ENCODE measurements at places on chromosomes 11 and 22.

DNA sequence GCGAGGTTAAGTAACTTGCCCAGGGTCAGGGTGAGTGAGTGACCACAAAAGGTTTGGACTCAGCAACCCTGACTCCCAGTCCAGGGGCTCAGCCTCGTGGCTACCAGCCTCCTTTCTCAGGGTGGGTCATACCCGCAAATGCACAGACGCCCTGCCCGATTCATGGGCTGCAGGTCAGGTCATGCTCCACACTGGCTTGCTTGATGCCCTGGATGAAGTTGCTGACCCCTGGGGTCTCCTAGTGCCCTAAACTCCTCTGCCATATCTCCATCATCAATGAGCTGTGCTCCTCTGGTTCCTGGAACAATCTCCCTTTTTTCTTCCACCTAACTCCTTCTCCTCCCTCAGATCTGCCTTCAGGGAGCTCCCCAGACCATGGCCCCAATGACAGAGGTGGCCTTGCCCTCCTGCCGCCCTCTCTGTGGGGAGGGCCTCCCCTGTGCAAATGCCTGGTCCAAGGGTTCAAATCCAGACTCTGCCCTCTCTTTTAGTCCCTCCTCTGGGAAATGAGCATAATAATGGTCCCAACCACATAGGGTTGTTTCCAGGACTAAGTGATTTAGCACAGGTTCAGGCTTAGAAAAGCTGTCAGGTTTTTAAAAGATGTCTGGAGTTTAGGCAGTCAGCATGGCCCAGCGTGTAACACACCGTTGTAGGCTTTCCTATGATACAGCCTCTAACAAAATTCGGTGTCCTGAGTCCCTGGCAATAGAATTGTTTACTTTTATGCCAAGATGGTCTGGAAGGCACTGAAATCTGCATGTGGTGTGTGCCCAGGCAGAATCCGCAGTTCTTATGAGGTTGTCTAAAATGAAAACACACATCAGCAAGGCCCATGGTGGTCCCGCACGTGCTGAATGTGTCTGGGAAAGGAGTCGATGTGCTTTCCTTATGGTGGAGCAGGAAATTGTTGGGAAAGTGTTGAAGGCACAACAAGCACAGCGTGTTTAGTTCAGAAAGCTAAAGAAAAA is 63.6 kb downstream of the CD82 start:
- no peak for DNase-seq

GRCh38 chr11:15229069-15229468 is 114.3 kb downstream of the INSC start:
- no peak for DNase-seq

GRCh38 chr11:59899532-59899931 is 20.9 kb downstream of the OOSP3 start:
- no peak for DNase-seq

GRCh38 chr11:14106303-14107049 is 144.0 kb downstream of the SPON1 start:
- DNase-seq: no peak

DNA sequence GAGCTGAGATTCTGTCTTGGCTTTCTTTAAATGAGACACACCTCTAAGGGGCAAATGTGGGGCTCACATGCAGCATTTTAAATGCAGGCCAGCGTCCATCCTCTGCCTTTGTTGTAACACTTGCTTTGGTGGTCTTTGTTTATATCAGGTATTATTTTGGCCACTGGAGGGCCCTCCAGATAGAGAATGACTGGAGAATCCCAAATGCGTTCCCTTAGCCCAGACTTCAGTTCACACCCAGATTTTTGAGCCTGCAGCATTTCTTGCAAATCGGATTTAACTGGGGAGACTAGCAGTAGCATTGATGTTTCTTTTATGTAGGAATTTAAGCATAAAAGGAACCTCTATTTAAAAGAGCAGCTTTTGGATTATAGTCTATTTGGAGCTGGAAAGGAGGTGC is 200.2 kb upstream of the SORL1-AS1 start:
- DNase-seq: no peak

GRCh38 chr11:107018219-107018901 is at the start of gene GUCY1A2:
Gene GUCY1A2, minus strand, starts transcription at chr11:107018476. Its CDS starts 421 bp downstream, at chr11:107018055.
- DNase-seq: no peak

DNA sequence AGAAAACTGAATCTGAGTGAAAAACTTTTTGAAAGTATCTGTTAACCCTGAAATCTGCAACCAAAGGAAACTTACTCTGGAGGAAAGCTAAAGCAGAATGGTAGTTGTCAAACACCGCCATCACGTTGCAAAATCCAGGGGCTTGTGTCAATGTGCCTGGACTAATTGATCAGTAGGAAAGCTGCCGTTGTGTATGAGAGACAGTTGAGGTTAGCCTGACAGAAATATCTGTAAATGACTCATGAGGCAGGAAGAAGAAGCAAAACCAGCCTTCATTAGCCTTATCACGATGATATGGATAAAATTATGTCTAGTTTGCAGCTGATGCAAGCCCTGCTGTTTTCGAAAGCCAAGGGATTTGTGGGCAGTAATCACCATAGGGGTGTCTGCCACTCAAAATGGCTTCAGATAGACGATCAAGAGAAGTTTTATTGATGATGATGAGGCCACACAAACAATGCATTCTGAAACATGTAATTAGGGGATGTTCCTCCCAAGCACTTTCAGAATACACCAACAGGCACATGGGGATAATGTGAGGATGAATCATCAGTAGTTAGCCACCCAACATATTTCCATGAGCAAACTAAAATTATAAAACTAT is 8.9 kb downstream of the SCGB1A1 start:
- DNase-seq: peak; percentile 55

DNA sequence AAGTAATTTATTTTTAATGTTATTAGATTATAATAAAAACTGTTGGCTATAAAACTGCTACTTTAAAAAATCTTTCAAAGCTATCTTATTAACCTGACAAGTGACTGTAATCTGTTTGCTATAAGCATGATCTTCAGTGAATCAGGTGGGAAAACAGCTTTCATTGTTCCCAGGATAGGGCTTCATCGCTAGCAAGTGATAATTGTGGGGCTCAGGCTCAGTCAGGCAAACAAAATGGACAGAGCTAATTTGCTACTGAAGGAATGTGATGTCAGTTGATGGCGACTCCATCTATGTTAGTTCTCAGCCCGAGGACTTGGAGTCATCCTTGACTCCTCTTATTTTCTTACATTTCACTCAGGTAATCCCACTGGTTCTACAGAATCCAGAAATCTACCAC is 125.0 kb downstream of the RASSF10 start:
- DNase-seq: no peak

- no peak for DNase-seq
Measured at GRCh38 chr22:20986365-20986764, 4.3 kb downstream of the LZTR1 start.

GRCh38 chr11:5767056-5767455 is 13.0 kb downstream of the OR52N4 start:
- DNase-seq: peak; percentile 6

DNA sequence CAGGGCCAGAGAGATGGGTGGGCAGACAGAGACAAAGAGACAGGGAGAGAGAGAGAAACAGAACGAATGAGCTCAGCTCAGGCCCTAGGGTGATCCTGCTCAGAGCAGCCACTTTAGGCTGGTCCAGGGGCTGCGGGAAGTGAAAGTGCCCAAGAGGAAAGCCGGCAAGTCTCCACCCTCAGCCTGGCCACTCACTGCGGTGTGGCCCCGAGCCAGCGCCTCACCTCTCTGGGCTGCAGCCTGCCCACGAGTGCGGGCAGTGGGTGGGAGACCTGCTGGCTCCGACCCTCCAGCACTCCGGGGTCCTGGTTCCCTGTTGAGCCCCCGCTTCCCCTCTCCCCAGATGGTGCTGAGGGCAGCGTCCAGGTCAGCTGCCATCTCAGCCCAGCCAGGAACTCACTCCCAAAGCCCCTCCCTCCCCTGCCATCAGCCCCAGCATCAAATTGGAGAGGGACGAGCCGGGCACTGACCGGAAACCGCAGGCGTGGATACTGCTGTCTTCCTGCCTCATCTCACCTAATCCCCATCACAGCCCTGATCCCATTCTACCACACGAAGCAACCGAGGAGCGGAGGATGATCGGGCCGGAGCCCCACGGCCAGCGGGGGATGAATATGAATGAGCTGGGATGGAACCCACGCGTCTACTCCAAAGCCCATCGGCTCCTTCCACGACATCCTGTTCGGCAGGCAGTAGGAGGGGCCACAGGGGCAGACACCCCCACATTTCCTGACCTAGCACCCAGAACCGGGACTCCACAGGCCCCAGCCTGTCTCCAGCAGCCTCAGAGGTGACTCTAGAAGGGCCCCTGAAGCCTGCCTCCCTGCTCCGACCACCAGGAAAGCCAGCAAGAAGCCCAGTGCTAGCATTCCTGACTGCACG is 16.9 kb downstream of the ELFN2 start:
- peak; percentile 13 for DNase-seq

- no peak for DNase-seq
Measured at GRCh38 chr11:42337786-42338455, 878.5 kb upstream of the LRRC4C start.

DNA sequence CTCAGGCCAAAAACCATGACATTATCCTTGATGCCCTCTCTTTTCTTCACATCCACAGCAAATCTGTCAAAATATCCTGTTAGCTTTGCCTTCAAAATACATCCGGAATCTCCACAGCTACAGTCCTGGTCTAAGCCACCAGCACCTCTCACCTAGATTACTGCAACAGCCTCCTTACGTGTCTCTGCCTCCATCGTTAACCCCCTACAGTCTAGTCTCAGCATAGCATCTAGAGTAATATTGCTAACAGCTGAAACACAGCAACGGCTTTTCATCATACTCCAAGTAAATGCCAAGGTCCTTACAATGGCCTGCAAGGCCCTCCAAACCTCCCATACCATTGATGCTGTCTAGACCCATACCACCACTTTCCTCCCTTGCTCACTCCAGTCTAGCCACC is 4.4 kb downstream of the TSG101 start:
- no peak for DNase-seq

DNA sequence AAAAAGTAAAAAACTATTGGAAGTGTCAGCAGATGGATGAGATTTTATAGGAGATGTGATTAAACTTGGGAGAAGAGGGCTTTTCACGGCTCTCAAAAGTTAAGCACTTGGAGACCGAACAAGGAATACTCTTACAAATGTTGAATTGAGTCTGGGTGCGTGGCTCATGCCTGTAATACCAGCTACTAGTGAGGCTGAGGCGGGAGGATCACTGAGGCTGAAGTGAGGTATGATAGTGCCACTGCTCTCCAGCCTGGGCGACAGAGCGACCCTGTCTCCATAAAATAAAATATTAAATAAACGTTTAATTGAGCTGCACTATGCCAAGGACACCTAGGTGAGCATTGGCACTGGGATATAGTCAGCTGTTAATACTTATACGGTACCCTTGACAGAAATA is 1.9 kb downstream of the CEP57 start:
- DNase-seq: no peak

DNA sequence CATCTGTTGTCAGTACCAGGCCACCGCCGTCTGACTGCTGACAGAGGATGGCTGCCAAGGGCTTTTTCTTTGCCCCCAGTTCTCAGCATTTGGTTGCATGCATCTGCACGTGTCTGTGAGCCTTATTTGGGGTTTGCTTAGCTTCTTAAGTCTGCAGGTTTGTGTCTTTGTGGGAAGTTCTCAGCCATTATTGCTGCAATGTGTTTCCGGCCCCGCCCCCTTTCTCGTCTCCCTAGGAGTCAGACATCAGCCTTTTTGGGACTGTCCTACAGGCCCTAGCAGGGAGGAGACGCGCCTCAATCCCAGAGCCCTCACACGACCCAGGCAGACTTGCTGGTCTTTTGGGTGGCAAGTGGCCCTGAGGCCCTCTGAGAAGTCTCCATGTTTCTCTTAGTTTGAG is 8.0 kb downstream of the MOB2 start:
- DNase-seq: no peak

- no peak for DNase-seq
Measured at GRCh38 chr11:43580735-43581369, 99.7 kb upstream of the HSD17B12 start.

DNA sequence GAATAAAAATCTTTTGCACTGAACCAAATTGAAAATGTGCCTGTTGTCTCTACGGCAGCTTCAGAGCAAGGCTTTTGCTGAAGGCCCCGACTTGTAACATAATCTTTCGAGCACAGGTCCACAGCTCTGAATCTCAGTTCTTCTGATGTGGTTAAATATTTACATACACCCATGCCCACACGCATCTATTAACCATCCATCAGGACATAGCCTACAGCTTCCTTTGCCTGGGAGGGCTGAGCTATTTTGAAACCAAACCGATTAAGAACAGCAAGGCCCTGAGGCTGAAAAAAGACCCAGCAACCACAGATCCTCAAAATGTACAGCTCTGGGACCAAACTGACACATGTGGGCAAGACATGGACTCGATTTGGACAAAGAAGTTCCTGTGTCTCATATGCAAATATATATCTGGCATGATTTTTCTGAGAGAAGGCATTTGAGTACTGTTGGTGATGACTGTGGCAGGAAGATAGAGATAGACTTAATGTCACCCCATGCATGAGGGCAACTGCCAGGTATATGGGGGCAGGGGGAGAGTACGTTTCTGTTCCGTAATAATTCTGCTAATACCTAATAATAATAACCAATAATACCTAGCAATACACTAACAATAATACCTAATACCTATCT is 322.7 kb upstream of the PLET1 start:
- peak; percentile 88 for DNase-seq

DNA sequence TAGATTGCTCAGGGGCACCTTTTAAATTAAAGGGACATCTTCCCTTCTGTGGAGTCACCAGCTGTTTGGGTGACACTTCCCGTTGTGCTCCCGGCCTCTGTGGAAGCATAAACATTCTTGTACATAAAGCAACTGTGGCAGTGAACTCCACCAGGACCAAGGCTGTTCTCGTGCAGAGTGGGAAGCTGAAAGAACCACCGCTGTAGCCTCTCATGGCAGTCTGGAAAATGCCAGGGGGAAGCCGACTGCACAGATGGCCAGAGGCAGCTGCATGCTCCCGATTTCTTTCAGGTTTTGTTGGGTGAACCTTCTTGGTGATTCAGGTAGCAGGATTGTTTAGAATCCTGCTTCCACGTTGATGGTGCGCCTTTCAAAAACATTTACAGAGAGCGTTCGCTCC is 10.3 kb downstream of the UBASH3B start:
- DNase-seq: no peak

- no peak for DNase-seq
Measured at GRCh38 chr11:119460097-119460496, 37.1 kb upstream of the THY1 start.

DNA sequence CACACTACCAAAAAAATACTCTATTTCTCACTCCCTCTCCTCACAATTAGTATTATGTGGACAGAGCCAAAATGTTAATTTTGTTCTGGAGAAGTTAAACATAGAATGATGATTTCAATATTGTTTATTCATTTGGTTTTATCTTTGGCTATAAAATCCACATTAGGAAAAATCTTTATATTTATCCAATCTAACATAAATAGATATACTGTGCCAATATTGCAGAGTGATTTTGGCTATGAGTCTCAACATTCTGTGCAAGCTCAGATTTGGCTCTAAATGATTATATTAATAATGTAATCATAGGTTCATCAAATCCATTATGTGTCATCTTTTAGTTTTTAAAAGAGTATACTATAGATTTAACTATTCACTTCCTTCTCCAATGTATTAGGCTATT is 667.5 kb upstream of the CHORDC1 start:
- no peak for DNase-seq

GRCh38 chr11:125449565-125449964 is 46.5 kb downstream of the FEZ1 start:
- no peak for DNase-seq

GRCh38 chr22:29663180-29663821 is 56.5 kb upstream of the CABP7 start:
- DNase-seq: peak; percentile 56

Data from RPMI7951 (cell line).